ENCODE measurements at places on chromosomes 16 and 17. TPM values are rescaled to one million over a fixed set of nuclear protein-coding genes. Genes with fewer than 3 reads are reported as not detected.
A peak's percentile ranks its signal among the peaks of the same experiment; 100 is the strongest.

- DNase-seq, result no peak
Observed at GRCh38 chr16:55225972-55226542, 97.9 kb upstream of the IRX6 start.

The FOXC2 gene
- total RNA-seq, result not detected

DNA sequence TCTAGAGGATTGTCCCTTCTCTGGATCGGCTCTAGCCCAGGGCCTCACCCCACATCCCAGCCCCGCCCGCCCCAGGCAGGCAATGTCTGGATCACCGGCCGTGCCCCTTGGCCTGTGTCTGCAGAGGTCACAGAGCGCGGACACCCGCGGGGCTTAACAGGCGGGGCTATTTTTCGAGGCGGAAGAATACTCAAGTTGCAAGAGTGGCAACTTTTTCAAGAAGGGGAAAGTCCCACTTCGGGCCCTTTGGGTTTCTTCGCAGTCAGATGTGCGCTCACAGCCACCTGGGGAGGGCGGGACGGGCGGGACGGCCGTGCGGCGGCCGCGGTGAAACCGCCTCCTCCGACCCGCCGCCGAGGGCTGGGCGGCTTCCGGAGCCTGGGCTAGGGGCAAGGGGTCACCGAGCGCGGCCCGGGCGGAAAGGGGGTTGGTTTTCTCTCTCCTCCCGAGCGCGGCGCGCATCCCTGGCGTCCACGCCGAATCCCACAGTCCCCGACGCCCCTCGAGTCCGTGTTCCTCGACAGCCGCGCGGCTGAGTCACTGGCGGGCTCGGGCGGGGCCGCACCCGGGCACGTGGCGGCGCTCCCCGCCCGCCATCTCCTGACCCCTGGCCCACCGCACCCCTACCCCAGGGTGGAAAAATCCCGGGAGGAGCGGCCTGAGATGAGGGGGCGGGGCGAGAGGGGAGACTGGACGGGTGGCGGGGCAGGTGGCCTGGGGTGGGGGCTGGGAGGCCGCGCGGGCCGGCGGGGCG lies 1.2 kb upstream of the PFN1 start:
- peak; percentile 84 for DNase-seq

DNA sequence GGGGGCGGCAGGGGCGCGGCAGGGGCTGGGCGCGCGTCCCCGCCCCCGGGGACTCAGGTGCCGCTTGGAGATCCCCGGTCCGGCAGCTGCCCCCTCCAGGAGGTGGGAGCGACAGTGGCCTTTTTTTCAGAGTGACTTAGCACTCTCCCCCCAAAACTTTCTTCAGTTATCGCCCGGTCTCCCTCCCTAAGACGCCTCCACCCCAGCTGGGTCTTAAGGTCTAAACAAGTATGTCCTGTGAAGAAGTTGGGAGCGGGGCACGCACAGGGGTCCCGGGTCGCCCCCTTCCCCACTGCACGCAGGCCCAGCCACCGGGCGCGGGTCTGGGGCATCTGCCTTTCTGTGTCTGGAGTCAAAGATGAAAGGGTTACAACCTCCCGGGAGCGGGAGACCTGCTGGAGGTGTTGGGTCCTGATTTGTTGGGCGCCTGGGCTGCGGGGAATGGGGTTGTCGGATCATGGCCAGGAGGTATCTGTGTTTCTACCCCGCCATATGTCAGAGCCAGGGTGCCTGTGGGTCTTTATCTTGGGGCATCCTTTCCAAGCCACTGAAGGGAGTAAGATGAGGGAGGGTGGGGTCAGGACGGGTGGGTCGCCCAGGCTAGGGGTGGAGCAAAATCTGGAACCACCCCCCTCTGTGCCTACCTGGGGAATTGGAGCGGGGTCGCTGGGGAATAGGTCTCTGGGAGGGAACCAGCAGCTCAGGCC lies 757 bp downstream of the FMNL1 start:
- DNase-seq, result peak; percentile 74

The GPS2 gene
- 88.0 TPM for total RNA-seq

The ANTKMT gene
- 12.3 TPM for total RNA-seq

- no peak for DNase-seq
Observed at GRCh38 chr17:21263376-21263775, 10.2 kb upstream of the NATD1 start.

The OTOP2 gene
- total RNA-seq, result not detected

GRCh38 chr17:78272181-78272913 lies 40.9 kb downstream of the TMEM235 start:
- DNase-seq, result peak; percentile 45

DNA sequence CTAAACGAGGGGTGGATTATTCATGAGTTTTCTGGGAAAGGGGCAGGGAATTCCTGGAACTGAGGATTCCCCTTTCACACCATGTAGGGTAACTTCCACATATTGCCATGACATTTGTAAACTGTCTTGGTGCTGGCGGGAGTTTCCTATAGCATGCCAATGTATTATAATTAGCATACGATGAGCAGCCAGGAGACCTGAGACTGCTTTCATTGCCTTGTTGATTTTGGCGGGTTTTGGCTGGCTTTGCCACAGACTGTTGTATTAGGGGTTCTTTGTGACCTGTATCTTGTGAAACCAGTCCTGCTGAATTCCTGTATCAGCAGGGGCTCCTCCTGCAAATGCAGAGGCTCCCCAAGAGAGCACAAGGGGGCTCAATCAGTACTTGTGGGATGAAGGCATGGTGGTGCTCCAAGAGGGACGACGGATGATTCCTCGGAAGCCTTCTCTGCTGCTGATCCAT lies 104.4 kb upstream of the CACNG5 start:
- no peak for DNase-seq

The SLX4 gene
- 16.3 TPM for total RNA-seq

The CNTD1 gene
- not detected for total RNA-seq

DNA sequence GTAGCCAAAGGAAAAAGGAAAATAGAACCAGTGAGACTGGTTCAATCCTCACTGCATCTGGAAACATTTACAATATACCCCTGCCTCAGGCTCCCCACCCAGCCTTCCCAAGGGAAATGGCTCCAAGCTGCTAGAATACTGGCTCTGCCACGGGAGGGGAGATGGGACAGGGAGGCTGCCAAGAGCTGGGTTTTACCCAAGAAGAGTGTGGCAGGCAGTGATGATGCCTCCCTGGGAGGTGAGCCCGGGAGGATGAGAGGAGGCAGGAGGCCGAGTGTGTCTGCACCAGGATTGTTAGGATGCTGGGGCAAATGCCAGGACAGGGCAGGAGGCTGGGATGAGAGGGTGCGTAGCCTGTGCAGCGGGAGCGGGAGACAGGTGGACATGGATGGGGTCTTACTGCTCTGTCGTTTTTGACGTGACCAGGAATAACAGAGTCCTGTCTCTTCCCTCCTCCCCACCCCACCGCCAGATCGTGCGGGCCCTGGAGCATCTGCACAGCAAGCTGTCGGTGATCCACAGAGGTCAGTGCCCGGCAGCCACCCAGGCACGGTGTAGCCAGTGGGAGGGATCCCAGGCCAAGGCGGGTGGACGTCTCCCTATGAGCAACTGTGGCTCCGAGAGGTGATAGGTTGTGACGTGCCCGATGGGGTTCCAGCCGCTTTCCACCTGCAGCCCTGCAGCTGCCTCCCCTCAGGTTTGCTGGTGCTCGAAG lies 18.4 kb downstream of the MAP2K3 start:
- no peak for DNase-seq

The SYCE1L gene
- 5.9 TPM for total RNA-seq

The ARHGAP44 gene
- total RNA-seq, result 0.26 TPM

The TMC8 gene
- total RNA-seq, result 278 TPM

DNA sequence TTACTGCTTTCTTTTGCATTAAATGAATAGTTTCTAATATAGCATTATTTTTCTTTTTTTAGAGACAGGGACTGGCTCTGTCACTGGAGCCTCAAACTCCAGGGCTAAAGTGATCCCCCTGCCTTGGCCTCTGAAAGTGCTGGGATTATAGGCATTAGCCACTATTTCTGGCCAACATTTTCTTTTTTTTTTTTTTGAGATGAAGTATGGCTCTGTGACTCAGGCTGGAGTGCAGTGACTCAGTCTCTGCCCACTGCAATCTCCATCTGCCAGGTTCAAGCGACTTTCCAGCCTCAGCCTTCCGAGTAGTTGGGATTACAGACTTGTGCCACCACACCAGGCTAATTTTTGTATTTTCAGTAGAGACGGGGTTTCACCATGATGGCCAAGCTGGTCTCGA lies 2.0 kb upstream of the DUXB start:
- no peak for DNase-seq

The BLTP2 gene
- 162 TPM for total RNA-seq

The PTGES3L gene
- total RNA-seq, result 0.37 TPM

- DNase-seq, result no peak
Observed at GRCh38 chr17:62781831-62782251, 26.3 kb downstream of the MARCHF10 start.

The FLYWCH2 gene
- 22.8 TPM for total RNA-seq

- DNase-seq, result no peak
Observed at GRCh38 chr16:52095471-52095870, 451.5 kb downstream of the TOX3 start.

DNA sequence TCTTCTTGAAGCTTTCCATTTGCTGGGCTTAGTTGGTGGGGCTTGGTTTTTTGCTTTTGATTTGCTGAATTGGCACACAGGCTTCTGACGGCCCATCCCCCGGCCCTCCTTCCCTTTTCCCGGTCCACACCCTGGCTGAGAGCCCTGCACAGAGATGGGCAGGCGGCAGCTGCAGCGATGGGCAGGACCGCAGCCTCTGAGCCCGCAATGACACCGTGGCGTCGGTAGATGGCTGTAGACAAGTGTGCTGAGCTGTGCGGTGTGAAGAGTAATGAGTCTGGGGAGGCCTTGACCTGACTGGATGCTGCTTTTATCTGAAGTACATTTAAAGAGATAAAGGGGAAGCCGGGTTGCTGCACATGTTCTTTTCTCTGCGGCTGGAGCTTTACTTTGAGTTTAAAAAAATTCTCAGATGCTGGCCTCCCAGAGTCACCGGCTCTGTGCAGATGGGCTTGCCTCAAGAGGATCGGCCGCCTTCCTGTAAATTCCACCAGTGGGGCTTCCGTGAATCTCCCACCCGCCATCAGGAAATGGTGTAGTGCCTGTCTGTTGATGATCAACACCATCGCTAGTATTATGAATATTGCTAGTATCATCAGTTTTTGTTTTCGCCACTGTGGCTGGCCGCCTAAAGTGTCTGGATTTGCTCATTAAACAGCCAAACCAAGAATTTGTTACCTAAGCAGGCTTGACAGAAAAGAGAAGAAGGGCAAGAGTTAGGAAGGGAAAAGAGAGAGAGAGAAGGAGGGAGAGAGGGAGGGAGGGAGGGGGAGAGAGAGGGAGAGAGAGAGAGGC lies 245.6 kb upstream of the RBFOX1 start:
- DNase-seq, result no peak

The TMEM106A gene
- 10.1 TPM for total RNA-seq

GRCh38 chr17:72099919-72100318 lies 20.9 kb upstream of the SOX9 start:
- no peak for DNase-seq

- DNase-seq, result peak; percentile 71
Observed at GRCh38 chr17:4375039-4375748, 8.7 kb upstream of the UBE2G1 start.

DNA sequence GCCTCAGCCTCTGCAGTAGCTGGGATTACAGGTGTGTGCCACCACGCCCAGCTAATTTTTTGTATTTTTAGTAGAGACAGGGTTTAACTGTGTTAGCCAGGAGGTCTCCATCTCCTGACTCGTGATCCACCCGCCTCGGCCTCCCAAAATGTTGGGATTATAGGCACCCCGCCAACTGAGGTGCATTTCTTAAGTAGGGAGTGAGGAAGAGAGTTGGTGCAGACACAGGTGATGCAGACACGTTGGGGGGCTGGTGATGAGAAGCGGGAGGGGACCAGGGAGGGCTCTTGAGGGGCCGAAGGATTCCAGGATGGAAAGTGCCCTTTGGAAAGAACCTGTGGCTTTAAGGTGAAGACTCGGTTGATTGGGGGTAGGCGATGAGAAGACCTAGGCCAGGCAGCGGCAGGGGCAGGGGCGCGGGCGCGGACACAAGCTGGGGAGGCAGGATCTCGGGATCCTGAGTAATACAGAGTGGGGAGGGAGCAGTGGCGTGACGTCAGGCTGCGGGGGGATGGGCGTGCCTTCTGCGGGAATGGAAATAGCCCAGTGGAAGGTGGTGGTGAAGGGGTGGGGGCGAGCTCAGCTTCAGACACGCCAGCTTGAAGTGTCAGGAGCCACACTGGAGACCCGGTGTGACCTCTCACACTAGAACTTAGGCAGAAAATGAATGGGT lies 2.5 kb upstream of the ATP6V0C start:
- DNase-seq, result no peak

- DNase-seq, result no peak
Observed at GRCh38 chr17:12909046-12909445, 108.8 kb downstream of the ELAC2 start.

DNA sequence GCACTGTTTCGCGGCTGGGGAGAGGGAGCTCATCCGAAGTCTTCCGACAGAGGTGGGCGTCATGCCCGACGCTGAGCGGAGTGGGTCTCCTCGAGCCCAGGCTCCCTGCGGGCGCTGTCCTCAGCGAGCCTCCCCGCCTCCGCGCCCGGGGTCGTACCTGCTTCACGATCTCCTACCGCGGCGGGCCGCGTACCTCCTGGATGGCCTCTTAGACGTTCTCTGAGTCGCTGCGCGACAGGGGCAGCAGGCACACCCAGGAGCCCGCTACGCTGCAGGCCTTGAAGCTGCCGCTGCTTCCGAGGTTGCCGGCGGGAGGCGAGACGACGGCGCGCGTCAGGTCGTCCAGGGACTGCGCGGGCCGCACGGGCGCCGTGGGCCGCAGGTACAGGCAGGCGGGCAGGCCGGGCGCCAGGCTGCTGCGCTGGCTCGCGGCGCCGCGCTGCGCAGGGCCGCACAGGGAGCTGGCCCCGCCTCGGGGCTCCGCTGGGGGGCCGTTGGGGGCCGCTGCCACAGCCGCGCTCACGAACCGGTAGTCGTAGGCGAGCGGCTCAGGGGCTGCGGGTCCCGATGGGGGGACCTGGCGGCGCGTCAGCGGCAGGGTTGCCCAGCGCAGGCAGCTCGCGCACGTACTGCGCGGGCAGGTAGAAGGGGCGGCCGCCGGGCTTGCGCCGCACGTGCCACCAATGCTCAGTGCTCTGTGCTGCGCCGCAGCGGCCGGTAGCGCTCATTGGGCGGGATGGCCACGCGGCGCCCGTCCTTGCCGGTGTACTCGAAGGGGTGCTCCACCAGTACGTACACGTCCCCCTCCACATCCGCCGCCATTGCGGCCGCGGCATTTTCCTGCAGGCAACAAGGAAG lies 116.4 kb upstream of the SMURF2 start:
- peak; percentile 34 for DNase-seq

- no peak for DNase-seq
Observed at GRCh38 chr17:63537991-63538692, 12.1 kb upstream of the DCAF7 start.

- DNase-seq, result peak; percentile 36
Observed at GRCh38 chr17:44115585-44116415, 7.6 kb downstream of the HDAC5 start.

The CPHXL2 gene
- total RNA-seq, result not detected
